ENCODE measurements at places on chromosomes 2 and 18. TPM values are rescaled to one million over a fixed set of nuclear protein-coding genes. Genes with fewer than 3 reads are reported as not detected.

- no peak for DNase-seq
Observed at GRCh38 chr18:35180455-35180854, 60.4 kb upstream of the ZNF397 start.

DNA sequence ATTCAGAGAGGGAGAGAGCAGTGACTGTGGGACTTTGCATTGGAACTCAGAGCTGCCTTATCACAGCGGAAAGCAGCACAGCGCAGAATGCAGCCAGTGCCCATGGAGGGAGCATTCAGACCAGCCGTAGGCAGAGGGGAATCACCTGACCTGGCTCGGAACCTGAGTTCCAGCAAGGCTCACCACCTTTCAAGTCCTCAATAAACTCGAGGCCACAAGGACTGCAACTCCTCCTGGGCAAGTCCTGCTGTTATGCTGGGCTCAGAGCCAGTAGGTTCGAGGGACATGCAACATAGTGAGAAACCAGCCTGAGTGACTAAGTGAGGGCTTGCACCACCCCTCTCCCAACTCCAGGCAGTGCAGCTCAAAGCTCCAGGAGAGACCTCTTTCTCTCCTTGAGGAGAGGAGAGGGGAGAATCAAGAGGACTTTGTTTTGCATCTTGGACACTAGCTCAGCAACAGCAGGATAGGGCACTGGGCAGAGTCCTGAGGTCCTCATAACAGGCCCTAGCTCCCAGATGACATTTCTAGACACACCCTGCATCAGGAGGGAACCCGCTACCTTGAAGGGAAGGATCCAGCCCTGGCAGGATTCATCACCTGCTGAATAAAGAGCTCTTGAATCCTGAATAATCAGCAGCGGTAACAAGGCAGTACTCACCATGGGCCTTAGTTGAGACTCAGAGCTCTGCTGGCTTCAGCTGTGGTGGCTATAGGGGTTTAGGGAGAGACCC, 136.8 kb upstream of the OTOS start:
- DNase-seq, result no peak

DNA sequence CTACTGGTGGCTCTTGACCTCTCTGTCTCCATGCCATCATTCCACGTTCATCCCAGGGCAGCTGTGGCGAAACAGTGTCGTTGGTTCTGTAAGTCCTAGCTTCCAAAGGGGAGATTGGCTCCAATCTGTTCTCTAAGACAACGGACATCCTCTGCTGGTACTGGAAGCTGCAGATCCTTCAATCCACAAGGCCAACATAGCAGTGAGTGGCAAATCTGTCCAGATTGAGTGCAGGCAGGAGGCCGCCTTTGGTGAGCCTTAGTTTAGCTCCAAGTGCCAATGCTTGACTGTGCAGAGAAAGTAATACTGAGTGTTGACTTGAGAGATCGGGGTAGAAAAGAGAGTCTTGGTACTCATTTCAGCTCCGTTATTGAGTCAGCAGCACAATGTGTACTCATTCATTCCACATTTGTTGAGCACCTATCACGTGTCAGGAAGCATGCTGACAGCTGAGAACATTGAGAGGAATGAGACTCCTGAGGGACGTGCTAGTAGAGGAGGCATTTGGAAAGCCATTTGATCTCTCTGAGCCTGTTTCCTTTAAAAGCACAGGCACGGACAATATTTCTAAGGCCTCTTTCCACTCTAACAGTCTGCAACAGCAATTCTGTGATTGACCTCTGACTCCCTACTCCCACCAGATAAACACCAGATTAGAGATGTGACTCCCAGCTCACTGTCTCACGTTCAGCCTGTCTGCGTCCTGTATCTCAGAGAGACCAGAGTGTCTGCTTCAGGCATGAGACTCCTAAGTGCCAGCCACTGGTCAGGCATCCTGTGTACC, 306.0 kb downstream of the CLIP4 start:
- peak; percentile 29 for DNase-seq

GRCh38 chr2:188571543-188572303, 280.0 kb downstream of the GULP1 start:
- DNase-seq, result no peak

IL18R1 gene
- 0.69 TPM for polyA plus RNA-seq

ABCG8 gene
- polyA plus RNA-seq, result 0.12 TPM

TDRD15 gene
- not detected for polyA plus RNA-seq
